ENCODE measurements at places on chromosomes 6 and 20.

DNA sequence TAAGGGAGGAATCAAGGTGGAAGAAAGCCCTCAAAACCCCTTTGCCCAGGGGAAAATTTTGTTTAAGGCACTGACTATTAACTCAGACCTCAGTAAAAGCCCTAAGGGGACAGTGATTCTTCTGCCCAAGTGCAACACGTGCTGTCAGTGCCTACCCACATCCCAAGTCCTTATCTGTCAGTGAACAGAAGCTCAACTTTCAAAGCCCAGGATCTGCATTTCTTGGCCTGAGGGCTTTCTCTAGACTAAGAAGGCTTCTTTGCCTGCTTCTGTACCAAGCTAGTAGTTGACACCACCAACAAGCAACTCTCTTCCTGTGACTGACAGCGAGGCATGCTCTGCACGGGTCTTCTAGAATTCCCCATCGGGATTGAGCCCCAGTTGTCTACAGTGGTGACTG lies 416.0 kb upstream of the SPTLC3 start:
- no peak for DNase-seq

GRCh38 chr20:37081717-37082289 lies 14.0 kb downstream of the RBL1 start:
- peak; percentile 13 for DNase-seq

DNA sequence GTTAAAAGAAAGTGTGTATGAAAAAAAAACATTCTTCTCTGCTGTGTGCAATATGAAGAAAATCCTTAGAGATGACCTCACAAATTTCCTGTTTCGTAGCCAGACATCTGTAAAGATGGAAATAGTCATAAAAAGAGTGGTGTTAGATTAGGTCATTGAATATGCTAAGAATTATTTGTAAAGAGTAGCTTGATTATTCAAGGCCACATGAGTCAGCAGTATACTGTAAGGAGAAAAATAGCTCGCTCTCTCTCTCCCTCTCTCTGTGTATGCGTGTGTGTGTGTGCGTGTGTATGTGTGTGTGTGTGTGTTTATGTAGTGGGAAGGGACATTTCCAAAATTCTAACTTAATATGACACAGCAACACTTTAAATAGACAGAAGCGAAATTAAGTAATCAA lies 78.8 kb downstream of the PTCHD4 start:
- no peak for DNase-seq

DNA sequence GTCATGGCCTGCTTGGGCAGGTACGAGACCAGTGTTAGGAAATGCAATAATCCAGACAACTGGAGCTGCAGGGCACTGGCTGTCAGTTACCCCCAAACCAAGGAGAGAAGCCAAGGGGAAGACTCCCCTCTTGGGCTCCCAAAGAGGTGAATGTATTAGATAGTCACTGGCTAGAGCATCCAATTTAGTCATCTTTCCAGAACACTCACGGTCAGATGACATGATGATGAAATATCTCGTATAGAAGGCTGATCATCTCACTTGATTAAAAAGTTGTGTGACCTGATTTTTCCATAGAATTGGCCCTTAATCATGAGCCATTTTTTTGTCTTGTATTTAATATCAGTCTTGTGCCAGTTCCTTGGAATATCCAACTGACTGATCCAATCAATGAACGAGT lies 40.7 kb downstream of the SLC22A3 start:
- DNase-seq = no peak

DNA sequence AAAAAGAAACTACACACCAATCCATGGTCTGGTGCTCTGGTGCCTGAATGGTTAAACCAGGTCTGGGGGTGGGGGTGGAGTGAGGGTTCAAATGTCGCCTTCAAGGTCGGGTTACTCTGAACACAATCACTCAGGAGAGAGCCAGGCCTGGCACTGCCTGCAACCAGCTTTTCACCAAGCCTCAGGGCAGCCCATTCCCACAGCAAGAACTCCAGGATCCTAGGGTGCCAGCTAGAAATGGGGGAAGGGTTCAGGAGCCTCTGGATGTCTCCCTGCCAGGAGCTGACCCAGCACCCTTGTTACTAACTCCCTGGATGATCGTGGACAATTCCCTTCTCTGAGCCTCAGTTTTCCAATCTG lies 6.7 kb downstream of the SDC4 start:
- no peak for DNase-seq

- no peak for DNase-seq
These were observed 19.8 kb downstream of the GCM1 start for GRCh38 chr6:53128842-53129241.

DNA sequence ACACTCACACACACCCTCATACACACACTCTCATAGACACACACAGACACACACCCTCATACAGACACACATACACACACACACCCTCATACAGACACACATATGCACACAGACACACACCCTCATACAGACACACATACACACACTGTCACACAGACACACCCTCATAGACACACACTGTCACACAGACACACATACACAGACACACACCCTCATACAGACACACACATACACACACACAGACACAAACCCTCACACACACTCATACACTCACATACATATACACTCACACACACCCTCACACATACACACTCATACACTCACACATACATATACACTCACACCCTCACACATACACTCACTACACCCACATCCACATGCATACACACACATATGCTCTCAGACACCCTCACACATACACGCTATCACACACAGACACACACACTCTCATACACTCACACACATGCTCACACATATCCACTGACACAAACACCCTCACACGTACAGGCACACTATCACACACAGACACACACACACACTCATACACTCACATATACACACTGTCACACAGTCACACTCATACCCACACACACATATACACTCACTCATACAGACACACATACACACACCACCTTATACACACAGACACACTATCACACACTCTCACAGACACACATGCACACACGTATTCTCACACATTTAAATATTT lies 9.1 kb downstream of the ADIG start:
- DNase-seq = no peak

GRCh38 chr6:83884523-83884922 lies 25.0 kb downstream of the CYB5R4 start:
- peak; percentile 26 for DNase-seq

DNA sequence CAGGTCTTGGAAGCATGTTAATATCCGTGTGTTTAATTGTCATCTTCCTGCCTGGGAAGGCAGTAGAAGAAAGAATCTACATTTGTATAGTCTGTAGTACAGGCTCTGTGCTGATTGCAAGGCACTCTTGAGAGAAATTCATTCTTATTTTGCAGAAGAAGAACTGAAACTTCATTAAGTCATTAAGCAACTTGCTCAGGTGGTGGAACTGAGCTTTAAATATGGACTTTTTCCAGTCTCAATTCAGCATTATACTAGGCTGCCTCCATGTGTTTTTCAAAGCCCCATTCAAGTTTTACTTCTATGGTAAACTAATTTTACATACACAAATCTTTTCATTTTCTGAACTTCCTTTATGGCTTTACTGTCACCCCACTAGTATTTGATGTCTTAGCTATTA lies 18.7 kb downstream of the ZNF451 start:
- no peak for DNase-seq

- DNase-seq = no peak
These were observed 24.1 kb downstream of the HECA start for GRCh38 chr6:139159016-139159415.

DNA sequence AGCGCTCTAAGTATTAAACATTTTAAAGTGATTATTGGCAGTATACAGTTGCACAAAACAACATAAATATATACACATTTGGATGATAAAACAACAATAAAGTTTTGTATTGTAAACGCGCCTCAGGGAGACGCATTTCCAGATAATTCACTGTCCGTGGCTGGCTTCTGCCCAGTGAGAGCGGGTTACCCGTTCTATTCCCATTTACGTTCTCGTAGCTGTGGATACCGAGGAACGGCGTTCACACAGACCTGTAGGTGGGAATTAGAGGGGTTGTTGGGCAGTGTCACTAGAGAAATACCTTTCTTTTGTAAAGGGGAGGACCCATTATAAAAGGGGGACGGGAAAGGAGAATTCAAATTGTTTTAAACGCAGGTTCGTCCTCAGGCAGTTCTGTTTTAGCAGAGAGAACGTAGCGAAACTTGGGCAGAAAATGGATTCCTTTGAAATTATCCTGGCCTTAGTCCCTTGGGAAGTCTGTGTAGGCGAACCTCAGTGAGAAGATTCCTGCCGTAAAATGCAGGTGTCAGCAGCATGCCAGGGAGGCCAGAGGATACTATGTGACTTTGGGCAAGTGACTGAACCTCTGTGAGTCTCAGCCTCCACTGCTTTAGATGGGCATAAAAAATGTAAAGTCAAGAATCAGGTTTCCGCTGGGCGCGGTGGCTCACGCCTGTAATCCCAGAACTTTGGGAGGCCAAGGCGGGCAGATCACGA lies 756 bp downstream of the MTG2 start:
- DNase-seq = peak; percentile 48

GRCh38 chr20:17542993-17543412 lies 11.8 kb upstream of the BFSP1 start:
- DNase-seq = peak; percentile 52

DNA sequence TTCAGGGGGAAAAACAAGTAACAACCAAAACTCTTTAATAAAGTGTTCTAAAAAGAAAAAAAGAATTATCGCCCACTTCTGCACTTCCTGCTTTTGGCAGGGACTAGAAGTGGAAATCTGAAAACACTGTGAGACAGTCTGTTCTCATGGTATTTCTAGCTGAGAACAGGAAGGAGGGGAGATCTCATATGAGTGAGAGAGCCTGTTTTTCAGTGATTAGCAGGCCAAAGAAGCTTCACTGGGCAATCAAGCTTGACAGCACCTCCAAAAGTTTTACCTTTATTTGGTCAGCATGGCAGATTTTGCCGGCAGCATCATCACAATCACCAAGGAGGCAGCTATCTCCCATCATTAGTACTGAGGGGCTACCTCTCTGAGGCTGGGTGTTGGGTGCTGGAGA lies 79.5 kb upstream of the ATXN1 start:
- DNase-seq = no peak

- DNase-seq = no peak
These were observed 52.2 kb upstream of the BTN3A2 start for GRCh38 chr6:26312501-26313397.

GRCh38 chr20:40134176-40134575 lies 554.9 kb downstream of the MAFB start:
- DNase-seq = no peak

DNA sequence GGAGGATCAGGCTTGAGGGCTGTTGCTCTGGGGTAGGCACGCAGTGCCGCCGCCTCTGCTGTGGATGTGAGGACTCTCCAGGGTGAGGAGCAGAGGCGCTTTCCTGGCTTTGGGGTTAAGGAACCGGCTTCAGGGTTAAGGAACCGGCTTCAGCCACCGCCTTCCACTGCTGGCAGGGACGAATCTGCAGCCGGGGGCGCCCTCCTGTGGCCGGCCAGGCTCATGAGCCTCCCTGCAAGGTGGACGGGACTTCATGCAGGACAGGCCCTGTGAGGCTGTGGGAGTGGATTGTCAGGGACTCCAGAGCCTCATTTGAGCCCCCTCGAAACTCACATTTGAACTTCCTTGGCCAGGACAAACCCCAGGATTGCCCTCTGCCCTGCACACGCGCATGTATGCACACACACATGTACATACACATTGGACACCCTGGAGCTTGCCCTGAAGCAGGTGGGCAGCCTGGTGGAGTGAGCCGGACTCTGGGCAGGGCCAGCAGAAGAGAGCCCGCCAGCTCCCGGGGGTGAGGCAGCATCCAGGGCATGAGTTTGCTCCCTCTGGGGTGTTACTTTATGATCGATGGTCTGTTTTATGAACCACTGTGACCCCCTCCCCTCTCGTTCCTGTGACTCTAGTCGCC lies 146.9 kb downstream of the PHACTR3 start:
- peak; percentile 77 for DNase-seq

Data from hepatic stellate cell (primary cell).